ENCODE measurements at places on chromosomes 11 and 22.

- no peak for DNase-seq
Measured at GRCh38 chr11:117580866-117581265, 216.2 kb downstream of the DSCAML1 start.

DNA sequence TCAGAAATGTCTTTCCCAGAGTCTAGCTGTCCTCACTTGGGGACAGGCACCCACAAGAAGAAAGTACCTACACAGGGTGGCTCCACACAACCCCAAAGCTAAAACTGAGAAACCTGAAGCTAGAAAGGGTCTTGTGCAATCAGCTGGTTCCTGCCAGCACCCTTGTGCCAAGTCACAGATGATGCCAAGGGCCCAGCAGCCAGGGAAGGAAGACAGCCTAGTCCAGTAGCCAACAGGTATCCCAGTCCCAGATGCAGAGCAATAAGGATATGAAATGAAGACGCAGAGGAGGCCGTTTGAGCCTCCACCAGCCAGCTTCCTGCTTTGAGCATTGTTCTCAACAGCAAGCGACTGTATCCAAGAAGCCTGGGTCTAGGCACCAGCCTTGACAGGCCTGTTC is 6.1 kb downstream of the PLEKHA7 start:
- no peak for DNase-seq

- DNase-seq = no peak
Measured at GRCh38 chr22:36756746-36757655, 18.9 kb downstream of the IFT27 start.

- DNase-seq = no peak
Measured at GRCh38 chr22:28931844-28932567, 48.6 kb downstream of the ZNRF3 start.
